AML-193 (cell line): ENCODE measurements at places on chromosomes 5 and 9.

GRCh38 chr5:67493676-67494075 lies 297.1 kb upstream of the CD180 start:
- DNase-seq = peak; percentile 24

GRCh38 chr9:132268725-132269352 lies 85.9 kb downstream of the SETX start:
- peak; percentile 42 for DNase-seq

DNA sequence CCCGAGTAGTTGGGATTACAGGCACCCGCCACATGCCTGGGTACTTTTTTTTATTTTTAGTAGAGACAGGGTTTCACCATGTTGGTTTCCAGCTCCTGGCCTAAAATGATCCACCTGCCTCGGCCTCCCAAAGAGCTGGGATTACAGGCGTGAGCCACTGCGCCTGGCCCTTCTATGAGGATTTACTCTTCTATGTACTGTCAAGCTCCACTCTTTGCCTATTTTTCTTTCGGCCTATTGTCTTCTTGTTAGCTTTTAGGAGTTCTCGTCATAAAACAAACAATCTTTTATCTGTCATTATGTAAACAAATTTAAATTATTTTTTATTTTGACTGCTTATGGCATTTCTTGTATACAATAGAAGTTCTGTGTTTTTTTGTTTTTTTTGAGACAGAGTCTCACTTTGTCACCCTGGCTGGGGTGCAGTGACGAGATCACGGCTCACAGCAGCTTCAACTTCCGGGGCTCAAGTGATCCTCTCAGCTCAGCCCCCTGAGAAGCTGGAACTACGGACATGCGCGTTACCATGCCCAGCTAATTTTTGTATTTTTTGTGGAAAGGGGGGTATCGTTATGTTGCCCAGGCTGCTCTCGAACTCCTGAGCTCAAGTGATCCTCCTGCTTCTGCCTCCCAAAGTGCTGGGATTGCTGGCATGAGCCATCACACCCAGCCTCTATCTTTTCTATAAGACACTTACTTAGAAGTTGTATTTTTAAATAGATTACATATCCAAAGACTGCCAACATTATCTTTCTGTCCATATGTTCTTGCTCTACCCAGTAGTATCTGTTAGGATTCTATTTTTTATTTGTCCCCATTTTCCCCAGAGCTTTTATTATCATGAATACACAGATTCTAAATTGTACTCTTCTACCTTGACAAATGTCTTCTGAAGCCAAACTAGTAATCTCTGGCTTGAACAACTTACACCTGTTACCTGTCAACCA lies 29.2 kb downstream of the CSNK1A1 start:
- DNase-seq = no peak

DNA sequence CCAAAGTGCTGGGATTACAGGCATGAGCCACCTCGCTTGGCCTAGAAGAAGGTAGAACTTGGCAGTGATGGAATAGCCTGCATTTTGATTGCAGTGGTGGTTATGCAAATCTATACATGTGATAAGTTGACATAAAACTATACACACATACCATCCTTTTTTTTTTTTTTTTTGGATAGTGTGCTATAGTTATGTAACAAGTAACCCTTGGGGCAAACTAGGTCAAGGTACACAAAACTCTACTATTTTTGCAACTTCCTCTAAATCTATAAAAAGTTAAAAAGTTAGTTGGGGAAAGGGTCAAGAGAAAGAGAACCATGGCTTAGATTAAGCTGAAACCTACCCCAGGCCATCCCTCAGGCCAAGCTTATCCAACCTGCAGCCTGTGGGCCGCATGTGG lies 11.1 kb downstream of the TRIM14 start:
- DNase-seq = peak; percentile 55

DNA sequence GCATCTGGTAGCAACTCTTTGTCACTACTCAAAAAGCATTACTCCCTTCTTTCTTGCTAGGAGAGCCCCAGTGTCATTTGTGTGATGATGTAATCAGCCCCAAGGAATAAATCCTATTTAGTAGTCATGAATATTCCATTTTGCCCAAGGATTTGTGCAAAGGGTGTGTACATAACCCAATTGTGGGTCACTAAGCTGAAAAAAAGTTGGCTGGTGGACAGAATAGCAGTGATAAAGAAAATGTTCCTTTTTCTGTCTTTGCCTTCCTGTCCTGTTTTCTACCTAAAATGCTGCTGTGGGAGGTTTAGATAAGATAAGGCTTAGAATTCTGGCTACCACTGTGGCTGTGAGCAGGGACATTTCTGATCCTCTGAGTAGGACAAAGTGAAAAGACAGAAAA lies 223.1 kb upstream of the ITGA1 start:
- no peak for DNase-seq

GRCh38 chr5:122999947-123000563 lies 36.5 kb downstream of the PPIC start:
- DNase-seq = peak; percentile 39

DNA sequence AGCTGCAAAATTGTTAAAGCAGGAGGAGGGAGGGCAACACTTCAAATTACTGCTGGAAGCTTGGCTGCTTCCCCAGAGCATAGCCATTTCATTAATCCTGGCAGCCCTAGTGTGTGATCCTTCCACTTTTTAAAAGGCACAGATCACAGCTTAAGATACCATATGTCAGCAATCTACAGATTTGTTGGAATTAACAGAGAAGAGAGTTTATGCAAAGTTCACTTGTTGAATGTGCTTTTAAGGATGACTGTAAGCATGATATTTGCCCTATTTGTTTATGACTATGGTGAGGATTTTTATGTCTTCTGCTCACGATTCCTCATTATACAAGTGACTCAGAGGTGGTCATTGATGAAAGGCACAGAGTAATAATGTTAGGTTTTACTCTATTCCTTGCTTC lies 156.0 kb upstream of the CDKN2B start:
- no peak for DNase-seq

DNA sequence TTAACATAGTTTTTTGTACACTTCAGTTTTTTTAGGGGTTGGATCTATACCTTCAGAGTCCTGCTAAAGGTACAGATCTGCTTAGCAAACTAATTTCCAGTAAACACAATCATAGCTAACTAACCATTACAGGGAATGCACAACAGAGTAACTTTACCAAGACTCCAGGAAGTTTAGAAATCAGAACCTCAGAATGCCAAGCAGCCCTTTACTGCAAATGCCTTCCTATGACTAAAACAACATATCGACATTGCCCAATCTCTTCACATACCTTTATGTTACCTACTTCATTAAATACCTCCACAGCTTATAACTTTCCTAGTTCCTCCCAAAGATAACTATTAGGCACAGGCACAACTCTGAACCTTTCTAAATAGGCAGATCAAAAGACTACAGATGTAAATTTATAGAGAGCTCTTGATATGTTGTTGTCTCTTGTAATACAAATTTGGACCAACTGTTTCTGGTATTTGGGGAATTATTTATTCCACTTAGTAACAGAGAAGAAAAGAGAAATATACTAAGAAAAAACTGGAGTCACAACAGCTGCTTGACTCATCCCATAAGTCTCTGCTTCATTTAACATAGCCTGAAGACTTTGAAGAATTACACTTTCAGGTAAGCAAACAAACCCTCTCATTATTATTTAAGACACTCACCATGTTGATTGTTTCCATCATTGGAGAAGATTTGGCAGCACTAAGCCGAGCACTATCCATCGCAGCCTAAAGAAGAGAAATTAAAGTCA lies 46.0 kb upstream of the OR2K2 start:
- DNase-seq = no peak

DNA sequence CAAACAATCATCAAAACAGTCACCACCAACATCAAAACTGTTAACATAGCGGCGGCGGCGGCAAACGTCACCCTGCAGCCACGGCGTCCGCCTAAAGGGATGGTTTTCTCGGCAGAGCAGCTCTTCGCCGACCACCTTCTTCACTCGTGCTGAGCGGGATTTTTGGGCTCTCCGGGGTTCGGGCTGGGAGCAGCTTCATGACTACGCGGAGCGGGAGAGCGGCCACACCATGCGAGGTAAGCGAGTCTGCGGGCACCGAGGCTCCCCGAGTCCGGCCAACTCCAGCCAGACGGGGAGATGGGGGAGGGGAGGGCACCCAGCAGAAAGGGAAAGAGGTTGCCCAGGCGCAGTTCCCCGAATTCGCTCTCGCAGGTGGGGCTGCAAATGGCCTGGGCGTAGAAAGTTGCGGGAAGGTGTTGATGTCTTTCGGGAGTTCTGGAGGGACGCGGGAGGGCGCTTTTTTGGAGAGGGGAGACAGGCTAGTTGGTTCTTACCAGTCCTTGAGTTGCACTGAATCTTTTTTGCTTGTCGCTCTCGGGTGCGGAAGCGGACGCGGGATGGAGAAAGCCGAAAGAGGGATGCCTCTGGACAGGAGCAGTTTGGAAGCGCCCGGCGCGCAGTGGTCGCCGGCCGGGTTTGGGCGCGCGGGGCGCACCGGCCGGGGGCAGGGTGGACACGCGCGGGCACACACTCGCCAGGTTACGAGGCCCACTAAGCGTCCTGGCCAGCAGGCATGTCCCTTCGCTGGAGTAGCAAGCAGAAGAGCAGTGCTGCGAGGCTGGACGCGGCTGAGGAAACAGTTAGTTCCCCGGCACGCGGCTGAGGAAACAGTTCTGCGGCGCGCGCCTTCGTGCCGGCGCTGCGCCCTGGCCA lies 849 bp downstream of the RORB start:
- no peak for DNase-seq

DNA sequence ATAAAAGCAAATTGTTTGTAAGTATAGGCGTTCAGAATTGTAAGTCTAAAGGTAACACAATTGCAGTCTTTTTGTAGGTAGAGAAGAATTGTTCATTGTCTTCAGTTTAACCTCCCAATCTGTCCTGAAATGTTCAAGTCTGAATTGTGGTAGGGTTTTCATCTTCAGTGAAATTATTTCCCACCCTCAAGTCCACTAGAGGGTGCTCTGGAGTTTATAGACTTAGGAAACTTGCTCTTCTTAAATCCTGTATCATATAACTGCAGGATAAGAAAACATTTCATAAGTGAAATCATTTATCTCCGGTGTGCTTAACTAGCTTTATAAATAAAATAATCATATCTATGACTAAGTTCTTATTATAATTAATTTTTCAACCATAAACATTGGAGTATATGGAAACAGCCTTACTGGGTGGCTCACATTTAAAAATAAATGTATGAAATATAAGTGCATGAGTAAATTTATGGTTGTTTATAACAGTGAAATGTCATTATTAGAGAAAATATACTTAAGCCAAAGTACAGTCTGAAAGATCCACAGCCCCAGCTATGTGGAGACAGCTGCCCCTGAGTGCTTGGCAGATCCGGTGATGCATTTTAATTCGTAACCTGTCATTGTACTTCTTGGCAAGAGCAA lies 182.4 kb upstream of the OTULINL start:
- peak; percentile 16 for DNase-seq

GRCh38 chr5:139116100-139116655 lies 82.0 kb downstream of the SIL1 start:
- DNase-seq = no peak

GRCh38 chr5:51095486-51095885 lies 287.8 kb upstream of the ISL1 start:
- DNase-seq = no peak

DNA sequence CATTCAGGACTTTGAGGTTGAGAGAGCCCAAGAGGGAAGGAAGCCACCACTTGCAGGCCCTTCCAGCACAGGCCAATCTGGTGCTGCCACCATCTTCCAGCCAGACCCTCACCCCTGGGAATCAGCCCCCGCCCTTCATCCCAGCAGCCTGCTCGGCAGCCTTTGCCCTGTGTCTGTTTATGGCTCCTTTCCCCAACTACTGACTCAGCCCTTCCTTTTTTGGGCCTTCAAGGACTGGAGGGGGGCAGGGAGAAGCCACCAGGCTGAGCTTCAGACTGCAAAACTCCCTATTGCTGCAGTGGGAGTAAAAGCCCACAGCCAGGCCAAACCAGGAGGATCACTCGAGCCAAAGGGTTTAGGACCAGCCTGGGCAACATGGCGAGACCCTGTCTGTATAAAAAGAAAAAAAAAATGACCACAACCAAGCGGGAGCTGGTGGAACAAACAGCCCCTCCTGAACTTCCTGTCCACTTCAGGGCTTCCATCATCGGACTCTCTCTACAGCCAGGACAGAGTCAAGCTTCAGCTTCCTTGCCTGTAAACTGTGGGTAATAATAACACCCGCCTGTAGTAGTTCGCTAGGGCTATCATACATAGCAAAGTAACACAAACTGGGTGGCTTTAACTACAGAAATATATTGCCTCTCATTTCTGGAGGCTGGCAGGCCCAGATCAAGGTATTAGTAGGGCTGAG lies 85.9 kb upstream of the IL17B start:
- DNase-seq = no peak

DNA sequence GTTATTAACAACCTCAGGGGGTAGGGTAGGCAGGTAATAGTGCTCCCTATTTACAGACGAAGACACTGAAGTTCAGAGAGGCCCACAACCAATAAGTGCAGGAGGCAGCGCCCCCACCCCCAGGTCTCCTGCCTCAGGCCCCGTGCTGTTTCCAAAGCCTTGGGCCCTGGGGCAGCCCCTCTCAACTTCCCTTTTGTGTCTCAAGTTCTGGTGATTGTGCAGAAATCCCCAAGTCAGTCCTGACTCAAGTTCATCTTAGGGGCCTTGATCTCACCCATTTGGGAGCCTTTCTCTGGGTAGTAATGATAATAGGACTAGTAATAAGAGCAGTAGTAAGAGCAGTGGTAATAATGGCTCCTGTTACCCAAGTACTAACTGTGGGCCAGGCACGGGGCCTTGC lies 35.5 kb upstream of the ASS1 start:
- no peak for DNase-seq

- no peak for DNase-seq
Observed at GRCh38 chr9:24828687-24829086, 283.0 kb upstream of the IZUMO3 start.

GRCh38 chr9:121598965-121599871 lies 52.2 kb upstream of the DAB2IP start:
- DNase-seq = no peak

- no peak for DNase-seq
Observed at GRCh38 chr5:143758015-143758414, 53.9 kb upstream of the HMHB1 start.

GRCh38 chr5:141640698-141641097 lies 3.9 kb downstream of the RELL2 start:
- DNase-seq = no peak

DNA sequence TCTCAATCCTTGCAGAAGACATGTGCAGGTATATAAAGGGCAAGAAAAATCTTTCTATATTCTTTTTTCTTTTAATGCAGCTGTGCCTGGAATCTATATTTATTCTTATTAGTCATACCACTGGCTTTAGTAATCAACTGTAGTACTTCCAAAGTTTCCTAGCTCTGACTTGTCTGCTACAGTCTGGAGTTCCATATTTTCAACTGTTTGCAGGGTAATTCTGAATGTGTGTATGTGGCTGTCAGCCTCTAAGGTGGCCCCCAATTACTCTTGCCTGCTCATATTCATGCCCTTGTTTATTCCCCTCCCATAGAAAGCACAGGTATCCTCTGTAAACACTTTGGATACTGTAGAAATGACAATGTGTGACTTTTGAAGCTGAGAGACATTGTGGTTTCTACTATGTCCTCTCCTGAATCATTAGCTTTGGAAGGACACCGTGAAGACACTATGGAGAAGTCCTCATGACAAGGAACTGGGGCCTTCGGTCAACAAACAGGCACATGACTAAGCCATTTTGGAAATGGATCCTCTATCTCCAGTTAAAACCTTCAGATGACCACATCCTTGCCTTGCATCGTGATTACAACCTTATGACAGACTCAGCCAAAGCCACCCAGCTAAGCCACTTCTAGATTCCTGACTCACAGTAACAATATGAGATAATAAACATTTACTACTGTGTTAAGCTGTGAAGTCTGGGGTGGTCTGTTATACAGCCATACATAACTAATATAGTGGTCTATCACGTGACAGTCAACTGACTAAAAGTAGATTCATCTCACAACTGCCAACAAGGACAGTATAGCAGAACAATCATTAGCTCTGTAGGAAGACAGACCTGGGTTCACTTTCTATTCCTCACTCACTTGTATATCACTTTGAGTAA lies 49.5 kb upstream of the SUSD1 start:
- DNase-seq = no peak
